CD4-positive, alpha-beta T cell treated with Interleukin-4 for 1 hour (primary cell): ENCODE measurements at places on chromosomes 1 and 21.
A peak's percentile ranks its signal among the peaks of the same experiment; 100 is the strongest.

DNA sequence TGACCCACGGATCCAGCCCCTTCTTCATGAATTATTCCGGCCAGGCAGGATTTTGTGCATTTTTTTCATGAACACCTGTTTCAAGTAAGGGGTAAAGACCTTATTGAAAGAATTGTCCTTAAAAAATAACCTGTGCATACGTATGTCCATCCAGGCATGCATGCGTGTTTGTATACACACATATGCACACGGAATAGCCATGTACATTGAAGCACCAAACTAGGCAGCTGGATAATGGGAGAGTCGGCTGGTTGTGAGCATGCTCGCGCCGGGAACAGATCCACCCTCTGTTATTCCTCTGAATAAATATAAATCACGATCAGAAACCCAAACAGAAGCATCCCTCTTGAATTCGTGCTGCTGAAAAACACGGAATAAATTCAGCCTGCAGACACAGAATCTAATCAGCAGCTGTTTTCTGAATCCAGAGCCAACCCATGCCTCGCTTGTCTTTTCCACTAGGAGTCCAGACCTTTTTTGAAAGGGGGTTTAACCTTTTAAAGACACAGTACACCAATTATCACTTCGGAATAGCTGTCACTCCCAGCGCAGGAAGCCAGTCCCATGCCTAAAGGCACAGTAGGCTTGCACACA is at the start of gene HIVEP3:
HIVEP3 (minus strand) TSS at position 473 of the 594 bp plus-strand sequence.
- DNase-seq = no peak

- no peak for DNase-seq
Observed at GRCh38 chr1:72649211-72649888, 367.0 kb upstream of the NEGR1 start.

DNA sequence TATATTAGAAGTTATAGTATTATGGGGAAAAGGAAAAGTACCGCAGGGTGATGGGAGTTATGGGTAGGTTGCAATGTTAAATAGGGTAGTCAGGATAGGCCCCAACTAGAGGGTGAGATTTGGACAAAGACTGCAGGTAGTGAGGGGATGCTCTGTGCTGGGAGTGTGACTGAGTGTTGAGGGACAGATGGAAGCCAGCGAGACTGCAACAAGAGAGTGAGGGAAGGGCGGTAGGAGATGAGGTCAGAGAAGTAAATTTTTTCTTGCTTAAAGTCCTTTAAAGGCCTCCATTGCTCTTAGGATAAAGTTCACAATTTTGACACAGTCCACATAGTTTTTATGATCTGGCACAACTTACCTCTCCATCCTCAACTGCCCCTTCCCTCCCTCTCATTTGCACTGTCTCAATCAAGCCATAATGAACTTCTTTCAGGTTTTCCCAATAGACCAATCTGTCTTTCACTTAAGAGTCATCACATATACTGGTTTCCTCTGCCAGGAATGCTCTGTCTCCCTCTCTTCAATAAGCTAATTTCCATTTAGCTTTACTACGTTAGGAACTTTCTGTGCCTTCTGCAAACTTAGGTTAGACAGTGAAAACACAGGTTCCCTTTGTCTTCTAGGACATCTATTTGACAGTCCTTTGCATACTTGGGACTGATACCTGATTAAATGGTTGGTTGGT is 237.7 kb upstream of the CACYBP start:
- DNase-seq = no peak

DNA sequence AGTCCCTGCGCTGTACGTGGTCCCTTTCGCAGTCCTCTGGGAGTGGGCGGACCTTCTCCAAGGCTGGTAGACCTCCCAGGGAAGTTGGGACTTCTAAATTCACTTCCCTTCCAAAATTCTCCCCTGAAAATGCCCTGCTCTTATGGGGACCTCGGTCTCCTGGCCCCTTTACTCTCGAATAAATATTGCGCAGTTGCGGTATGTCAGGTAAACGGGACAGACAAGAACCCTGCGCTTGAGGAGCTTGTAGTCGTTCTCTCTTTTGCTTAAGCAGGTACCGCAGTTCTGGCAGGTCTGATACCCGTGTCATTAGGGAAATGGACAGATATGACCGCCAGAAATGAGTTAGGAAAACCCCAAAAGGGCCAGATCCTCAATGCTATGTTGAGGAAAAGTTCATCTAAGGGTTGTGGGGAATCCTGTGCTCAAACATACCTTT is 561 bp downstream of the KIF2C start:
- DNase-seq = no peak

- peak; percentile 70 for DNase-seq
Observed at GRCh38 chr1:167401260-167401873, 117.0 kb downstream of the CD247 start.

GRCh38 chr1:156052862-156053767 is 483 bp downstream of the UBQLN4 start:
- peak; percentile 62 for DNase-seq

DNA sequence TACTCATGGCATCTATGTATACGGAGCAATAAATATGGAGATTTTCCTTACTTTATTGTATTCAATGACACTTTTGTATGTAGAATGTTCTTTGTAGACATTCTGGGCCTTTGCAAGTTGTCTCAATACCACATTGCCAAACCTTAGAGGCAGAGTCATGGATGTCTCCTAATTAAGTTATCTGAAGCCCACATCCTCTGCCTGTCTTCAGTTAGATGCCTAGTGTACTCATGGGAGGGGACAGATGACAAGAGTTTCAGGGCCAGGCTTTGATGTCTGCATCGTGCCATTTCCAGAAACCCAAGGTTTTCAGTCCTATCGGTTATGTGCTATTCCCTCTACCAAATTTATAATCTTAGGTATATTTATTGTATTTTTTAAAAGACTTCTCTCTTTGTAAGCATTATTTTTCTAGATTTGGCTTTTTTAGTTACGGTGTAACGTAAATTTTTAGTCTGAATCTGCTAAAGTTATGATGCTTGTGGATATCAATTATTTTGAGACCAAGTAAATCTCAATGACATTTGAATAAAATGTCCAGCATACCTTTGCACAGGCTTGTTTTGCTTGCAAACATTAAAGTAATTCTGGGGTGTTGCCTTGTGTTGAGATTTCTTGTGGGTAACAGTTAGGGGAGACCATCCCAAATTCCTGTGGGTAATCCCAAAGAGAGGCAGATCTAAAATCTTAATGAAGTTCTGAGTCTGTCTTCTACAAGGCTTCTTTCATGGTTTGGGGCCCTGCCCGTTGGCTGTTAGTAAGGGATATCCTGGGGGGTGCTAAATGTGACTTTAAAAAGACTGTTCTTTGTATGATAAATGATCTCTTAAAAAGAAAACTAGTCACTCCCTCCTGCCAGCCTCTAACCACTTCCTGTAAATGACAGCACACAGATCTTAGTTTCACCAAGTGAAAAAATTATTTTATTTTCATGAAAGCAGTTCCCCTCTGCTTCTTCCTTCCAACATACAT is 8.0 kb upstream of the MACF1 start:
- peak; percentile 88 for DNase-seq

DNA sequence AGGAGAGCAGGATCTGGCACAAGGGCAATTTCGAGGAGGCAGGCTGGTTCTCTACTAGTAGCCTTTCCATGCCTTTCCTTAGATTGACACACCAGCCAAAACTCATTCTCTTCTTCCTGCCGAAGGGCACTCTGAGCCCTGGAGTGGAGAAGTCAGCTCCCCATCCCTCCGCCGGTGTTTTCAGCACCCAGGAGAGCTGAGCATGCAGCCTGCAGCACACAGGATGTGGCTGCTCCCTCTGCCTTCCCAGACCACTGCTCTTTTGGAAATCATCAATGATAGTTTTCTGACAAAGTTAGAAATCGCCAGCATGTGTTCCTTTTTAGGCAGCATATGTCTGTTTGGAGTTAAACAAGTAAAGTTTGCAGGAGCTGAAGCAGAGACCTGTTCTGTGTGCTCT is 11.7 kb downstream of the RNU5D-1 start:
- no peak for DNase-seq

DNA sequence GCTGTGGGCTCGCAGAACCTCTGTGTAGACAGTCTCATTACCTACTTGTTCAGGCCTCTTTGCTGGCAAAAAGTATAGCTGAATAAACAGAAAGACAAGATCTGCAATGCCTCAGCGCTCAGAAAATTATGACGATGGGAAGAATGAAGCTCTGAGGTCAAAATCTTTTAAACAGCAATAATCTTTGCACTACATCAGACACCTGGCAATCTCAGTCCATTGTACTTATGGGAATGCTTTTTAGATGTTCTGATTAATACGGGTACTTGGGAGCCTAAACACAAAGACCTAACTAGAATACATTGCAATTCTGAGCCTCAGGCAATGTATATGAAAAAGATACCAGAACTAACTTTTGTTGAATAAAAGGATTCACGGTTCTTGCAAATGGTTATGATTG is 410.7 kb downstream of the SMYD3 start:
- DNase-seq = no peak

DNA sequence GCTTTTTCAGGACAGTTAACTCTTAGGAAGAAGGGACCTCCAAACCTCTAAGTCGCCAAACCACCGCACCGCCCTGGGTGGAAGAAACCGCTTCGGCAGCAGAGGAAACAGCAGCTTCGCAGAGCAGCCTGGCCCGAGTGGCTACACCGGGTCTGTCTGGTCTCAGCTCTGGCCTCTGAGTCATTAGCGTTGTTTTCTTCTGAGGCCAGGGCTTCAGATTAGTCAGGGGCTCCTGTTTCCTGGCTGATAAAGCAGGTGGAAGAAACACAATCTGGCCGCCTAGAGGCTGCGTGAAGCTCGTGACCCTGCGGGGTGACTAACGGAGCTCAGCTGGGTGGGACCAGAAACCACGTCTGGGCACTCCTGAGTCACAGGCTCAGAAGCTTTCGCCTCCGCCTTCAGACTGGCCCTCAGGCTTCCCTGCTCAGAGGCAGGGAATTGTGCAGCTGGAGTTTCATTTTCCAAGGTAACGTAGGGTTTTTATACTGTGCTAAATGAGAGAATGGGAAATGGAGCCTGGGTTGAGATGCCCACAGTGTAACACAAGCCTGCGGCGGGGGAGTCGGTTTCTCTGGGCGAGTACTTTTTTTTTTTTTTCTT is 44.9 kb downstream of the CHAF1B start:
- DNase-seq = peak; percentile 41

- DNase-seq = no peak
Observed at GRCh38 chr1:24465638-24466037, 37.0 kb upstream of the RCAN3 start.

DNA sequence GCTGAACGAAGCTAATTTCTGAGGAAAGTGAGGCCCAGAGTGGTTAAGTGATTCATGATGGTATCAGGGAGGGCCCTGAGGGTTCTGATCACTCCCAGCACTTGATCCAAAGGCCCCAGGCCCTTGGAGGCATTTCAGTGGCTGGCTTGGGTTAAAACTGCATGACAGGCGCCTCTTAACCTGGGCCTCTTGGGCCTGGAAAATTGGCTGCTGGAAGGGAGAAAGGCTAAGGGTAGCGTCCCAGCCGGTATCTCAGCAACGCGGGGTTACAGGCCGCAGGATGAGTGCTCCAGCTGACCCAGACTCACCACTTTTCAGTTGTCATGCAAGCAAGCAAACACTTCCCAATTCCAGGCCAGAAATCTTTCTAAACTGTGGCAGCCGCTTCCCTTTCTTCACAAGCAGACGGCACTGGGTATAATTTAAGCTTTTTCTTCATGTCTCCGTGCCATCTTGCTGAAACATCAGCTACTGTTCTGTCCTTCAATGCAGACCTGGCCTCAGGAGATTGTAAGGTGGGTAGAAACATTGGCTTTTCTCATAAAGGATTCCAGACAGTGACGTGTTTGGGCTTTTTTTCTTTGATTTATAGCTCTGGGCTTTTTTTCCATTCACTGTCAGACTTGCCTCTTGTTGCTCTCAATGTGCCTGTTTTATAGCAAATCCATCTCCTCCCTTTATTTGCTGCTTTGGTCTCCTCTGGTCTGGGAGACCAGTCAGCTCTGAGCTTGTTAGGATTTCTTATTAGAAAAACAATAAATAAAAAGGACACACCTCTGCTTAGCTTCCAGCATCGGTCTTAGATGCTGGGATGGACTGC is 229.1 kb downstream of the KCNJ6 start:
- DNase-seq = no peak
